ENCODE measurements at places on chromosomes 16 and 17.

DNA sequence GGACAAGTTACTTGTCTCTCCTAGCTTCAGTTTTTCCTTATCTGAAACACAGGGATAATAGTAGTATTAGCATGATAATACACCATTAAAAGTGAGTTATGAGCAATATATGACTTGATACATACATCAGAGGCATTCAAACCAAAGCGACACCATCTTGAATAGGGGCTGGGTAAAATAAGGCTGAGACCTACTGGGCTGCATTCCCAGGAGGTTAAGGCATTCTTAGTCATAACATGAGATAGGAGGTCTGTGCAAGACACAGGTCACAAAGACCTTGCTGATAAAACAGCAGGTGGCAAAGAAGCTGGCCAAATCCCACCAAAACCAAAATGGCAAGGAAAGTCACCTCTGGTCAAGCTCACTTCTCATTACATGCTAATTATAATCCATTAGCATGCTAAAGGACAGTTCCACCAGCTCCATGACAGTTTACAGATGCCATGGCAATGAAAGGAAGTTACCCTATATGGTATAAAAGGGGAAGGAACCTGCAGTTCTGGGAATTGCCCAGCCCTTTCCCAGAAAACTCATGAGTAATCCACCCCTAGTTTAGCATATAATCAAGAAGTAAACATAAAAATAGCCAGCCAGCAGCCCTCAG lies 37.2 kb upstream of the HS3ST3A1 start:
- DNase-seq, result no peak

- no peak for DNase-seq
These were observed 2.6 kb downstream of the LHX1 start for GRCh38 chr17:36939802-36940312.

- DNase-seq, result no peak
These were observed 15.6 kb upstream of the NKD1 start for GRCh38 chr16:50532576-50532975.

GRCh38 chr16:986411-986810 lies 4.8 kb downstream of the SOX8 start:
- no peak for DNase-seq

GRCh38 chr17:8120520-8121406 lies 2.4 kb upstream of the ALOXE3 start:
- peak; percentile 49 for DNase-seq

DNA sequence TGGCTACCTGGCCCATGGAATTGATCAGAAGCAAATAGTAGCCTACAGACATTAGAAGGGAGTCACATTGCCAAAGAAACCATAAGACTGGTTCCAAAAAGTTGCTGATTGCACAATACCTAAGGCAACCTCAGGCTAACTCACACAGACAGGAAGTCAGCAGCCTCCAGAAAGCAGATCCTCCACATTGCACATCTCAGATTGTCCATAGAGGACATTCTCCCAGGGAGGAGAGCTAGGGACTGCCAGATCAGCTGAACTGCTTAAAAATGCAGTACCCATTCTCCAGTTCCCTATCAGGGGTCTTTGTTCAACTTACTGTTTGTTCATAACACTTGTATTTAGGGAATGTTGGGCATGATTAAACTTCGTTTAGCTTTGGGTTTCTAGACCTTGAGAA lies 4.2 kb downstream of the CCL3 start:
- no peak for DNase-seq

DNA sequence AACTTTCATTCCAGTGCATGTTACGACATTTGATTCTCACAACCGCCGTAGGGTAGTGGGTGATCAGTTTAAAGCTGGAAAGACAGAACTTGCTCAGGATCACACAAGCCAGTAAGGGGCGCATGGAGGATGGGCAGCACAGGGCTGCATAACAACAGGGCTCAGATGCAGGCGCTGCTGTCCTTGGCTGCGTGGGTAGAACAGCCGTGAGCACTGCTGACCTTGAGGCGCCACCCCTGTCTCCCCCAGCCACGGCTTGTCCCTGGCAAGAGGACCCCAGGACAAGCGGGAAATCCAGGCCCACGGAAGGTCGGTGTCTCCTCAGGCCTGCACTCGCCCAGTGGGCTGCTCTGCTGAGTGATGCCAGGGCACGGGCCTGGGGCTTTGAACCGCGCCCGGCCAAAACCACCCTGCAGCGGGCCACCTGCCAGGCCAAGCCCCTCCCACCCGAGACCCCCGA lies 84.7 kb downstream of the LMF1 start:
- no peak for DNase-seq

DNA sequence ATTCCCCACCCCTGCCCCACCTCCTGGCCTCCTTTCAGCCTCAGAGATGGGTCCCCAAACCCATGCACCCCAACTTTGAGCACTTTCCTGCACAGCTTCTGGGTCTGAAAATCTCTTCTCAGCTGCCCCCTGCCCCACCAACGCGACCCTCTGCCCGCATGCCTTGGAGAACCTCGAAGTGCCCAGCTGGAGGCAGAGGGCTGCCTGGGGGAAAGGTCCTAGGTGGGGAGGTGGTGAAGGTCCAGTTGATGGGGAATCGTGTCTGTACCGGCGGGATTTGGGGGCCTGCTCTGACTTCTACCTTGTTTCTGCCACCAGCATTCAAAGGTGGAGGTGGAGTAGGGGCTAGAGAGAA lies 1.3 kb downstream of the NKD1 start:
- no peak for DNase-seq

GRCh38 chr17:21021208-21021803 lies 21.5 kb downstream of the USP22 start:
- no peak for DNase-seq

DNA sequence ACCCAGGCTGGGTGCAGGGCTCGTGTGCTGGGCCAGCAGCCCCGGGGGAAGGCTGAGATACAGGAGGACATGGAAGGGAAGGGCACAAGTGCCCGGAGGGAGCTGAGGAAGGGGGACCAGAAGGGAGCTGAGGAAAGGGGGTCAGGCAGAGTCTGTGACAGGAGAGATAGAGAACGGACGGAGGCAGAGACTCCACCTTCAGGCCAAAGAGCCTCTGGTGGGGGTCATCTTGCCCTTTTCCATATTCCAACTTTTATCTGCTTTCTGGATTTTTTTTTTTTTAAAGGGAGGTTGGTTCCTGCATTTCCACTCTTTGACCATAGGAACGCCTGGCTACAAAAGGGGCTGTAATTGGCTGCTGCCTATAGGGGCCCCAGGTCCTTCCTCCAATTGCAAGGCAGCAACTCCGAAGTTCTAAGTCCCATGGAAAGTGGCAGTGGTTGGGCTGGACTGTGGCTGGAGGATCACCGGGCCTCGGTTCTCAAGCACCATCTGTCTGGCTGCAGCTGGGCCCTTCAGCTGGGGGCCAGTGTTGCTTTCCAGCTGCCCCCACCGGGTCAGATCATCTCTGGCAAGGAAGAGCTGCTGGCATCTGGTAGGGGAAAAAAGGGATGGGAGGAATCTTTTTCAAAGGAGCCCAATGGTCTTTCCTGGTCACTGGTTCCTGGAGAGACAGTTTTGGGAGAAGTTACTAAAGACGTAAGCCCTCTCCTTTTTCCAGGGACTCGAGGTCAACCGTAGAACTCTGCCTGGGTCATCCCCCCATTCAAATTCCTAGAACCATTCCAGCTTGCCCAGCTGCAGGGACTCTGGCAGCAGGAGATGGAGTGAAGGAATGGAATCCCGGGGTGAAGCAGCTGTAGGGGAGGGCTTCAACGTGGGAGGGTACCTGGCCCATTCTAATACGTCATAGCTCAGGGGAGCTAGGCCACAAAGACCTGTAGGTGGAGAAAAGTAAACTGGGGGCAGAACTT lies 13.1 kb upstream of the MRPS23 start:
- DNase-seq, result no peak

Measured in stimulated activated CD8-positive, alpha-beta memory T cell treated with anti-CD3 and anti-CD28 coated beads, Interleukin-12 subunit alpha, Interleukin-12 subunit beta, amount 100 ng/mL, for 4 hours (primary cell).